ENCODE measurements at places on chromosomes 5 and 9. TPM values are rescaled to one million over a fixed set of nuclear protein-coding genes. Genes with fewer than 3 reads are reported as not detected.

The NR2F1 gene
- total RNA-seq, result not detected

The PCDHGA2 gene
- total RNA-seq, result not detected

The CCL19 gene
- not detected for total RNA-seq

The F12 gene
- total RNA-seq, result 12.7 TPM

The CCDC192 gene
- total RNA-seq, result not detected

The PCDHA9 gene
- not detected for total RNA-seq

The KDM3B gene
- 39.4 TPM for total RNA-seq

The HTR4 gene
- total RNA-seq, result not detected

The SMIM33 gene
- total RNA-seq, result 0.08 TPM

The FBN2 gene
- not detected for total RNA-seq

The CMYA5 gene
- 0.19 TPM for total RNA-seq

The PTGER4 gene
- total RNA-seq, result 39.9 TPM

The TNFSF8 gene
- 43.5 TPM for total RNA-seq

The HSD17B3 gene
- not detected for total RNA-seq

The POLR3G gene
- 20.4 TPM for total RNA-seq

The SIT1 gene
- 63.7 TPM for total RNA-seq

The CDH12 gene
- total RNA-seq, result not detected

The TAS2R1 gene
- total RNA-seq, result not detected

The BTNL9 gene
- not detected for total RNA-seq

The FBLL1 gene
- total RNA-seq, result not detected

The CETN3 gene
- total RNA-seq, result 48.6 TPM

The LCN1 gene
- total RNA-seq, result not detected

All from activated CD8-positive, alpha-beta memory T cell treated with anti-CD3 and anti-CD28 coated beads for 36 hours (primary cell).